Cerebellum (tissue), 4 donors: ENCODE measurements at places on chromosomes 7 and 10. TPM values are rescaled to one million over a fixed set of nuclear protein-coding genes. Genes with fewer than 3 reads are reported as not detected.

The SPDYE9 gene
- not detected for total RNA-seq

The CDK14 gene
- 85.8 TPM for total RNA-seq

The HOXA1 gene
- total RNA-seq: not detected

The SRRM3 gene
- 16.3 TPM for total RNA-seq

The CALCR gene
- total RNA-seq: 0.45 TPM

The HOXA9 gene
- not detected for total RNA-seq

The IGFBP3 gene
- 19.4 TPM for total RNA-seq

The SLC18A3 gene
- 3.4 TPM for total RNA-seq

The UCN3 gene
- total RNA-seq: 0.27 TPM

The HPS6 gene
- total RNA-seq: 6.5 TPM

The PIP gene
- total RNA-seq: not detected

The STEAP2 gene
- total RNA-seq: 10.6 TPM

The OR2A5 gene
- total RNA-seq: not detected

The CUZD1 gene
- 0.91 TPM for total RNA-seq

The MACC1 gene
- 0.18 TPM for total RNA-seq

The STRIP2 gene
- total RNA-seq: 4.9 TPM

The ZNF485 gene
- total RNA-seq: 5.9 TPM

The BICC1 gene
- 6.4 TPM for total RNA-seq

The AOAH gene
- 3.4 TPM for total RNA-seq

The SCIN gene
- 2.5 TPM for total RNA-seq

The FAM13C gene
- 66.1 TPM for total RNA-seq

The SEMA3D gene
- total RNA-seq: 39.2 TPM

The EBF3 gene
- total RNA-seq: 185 TPM

The DOCK1 gene
- total RNA-seq: 47.7 TPM
